ENCODE measurements at places on chromosomes 11 and 22.
A peak's percentile ranks its signal among the peaks of the same experiment; 100 is the strongest.

GRCh38 chr11:65851083-65851579 lies 6.8 kb downstream of the CFL1 start:
- DNase-seq = no peak

- DNase-seq = no peak
These were observed 23.6 kb upstream of the FJX1 start for GRCh38 chr11:35594680-35595079.

- no peak for DNase-seq
These were observed 517.9 kb downstream of the NTM start for GRCh38 chr11:131888230-131888855.

DNA sequence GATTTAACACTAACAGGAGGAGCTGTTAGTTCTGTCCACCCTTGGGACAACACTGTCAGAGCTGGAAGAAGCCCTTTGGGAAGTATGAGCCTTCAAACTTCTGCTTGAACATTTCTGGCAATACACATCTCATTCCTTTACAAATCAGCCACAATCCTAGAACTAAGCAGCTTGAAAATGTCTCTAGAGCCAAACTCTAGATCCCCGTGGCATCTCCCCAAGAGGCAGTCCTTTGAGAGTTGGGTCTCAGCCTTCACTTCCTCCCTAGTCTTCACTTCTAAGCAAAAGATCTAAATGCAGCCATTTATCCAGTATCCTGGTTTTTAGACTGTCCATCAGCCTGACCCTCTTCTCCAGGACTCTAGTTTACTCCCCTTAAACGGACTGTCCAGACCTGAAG lies 26.9 kb downstream of the ARFGAP2 start:
- DNase-seq = no peak

DNA sequence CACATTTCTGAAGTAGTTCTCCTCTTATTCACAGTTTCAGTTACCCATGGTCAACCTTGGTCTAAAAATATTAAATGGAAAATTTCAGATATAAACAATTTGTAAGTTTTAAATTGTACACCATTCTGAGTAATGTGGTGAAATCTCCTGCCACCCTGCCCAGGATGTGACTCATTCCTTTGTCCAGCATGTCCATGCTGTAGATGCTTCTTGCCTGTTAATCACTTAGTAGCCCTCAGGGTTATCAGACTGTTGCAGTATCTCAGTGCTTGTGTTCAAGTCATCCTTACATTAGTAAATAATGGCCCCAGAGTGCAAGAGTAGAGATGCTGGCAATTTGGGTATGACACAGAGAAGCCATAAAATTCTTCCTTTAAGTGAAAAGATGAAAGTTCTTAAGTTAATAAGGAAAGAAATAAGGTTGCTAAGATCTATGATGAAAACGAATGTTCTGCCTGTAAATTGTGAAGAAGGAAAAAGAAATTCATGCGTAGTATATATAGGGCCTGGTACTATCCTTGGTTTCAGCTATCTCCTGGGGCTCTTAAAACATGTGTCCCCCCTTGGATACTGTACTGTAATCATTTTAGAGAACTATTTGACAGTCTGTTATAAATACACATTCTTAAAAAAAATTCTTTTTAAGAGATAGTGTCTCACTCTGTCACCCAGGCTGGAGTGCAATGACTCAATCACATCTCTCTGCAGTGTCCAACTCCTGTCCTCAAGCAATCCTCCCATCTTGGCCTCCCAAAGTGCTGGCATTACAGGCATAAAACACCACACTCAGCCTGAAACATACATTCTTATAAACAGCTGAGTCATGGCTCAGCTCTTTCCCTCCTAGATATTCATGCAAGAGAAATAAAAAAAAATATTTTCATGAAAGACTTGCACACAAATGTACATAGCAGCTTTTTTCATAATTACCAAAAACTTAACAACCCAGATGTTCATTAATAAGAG lies 31.3 kb downstream of the MTNR1B start:
- peak; percentile 86 for DNase-seq
